ENCODE measurements at places on chromosomes 7 and 10. TPM values are rescaled to one million over a fixed set of nuclear protein-coding genes. Genes with fewer than 3 reads are reported as not detected.

DNA sequence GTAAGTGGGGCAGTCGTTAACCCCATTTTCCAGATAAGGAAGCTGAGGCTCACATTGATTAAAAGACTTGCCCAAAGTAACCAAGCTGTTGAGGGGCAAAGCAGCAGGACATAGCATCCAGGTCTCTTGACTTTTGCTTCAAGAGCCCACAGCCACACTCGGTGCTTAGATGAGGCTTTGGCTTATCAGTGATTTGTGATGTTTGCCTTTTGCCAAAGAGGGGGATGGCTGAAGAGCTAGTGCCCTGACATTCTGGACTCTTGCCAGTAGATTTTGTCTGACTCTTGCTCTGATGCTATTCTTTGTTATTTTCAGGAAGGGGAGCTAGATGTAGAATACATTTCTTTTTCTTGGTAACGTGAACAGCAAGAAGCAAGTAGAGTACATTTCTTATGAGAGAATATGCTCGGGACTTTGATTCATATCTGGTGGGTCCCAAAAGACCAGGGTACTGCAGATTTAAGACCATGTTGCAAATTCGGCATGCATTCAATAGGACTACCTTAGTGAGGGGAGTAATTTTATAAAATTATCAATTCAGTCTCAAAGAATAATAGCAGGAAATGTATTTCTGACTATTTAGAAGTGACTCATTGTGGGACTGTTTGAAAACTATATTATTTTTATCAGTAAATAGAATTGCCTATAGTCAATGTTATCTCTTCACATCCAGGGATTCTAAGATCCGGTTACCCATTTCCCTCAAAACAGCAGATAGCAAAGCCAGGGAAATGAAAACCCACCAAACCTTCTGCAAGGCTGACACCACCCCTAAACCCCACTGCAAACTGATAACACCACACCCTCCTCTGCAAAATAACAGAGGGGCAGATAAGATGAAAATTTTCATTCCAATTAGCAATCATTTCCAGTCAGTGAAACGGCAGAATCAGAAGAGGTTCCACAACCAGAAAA, 180.0 kb upstream of the BMPER start:
- DNase-seq = peak; percentile 51

The ANKRD1 gene
- 321 TPM for total RNA-seq

GRCh38 chr7:30463405-30464145, 15.0 kb downstream of the NOD1 start:
- no peak for DNase-seq

The KIFBP gene
- 26.3 TPM for total RNA-seq

- DNase-seq = no peak
Observed at GRCh38 chr10:79938728-79939406, 10.0 kb downstream of the SFTPD start.
